ENCODE measurements at places on chromosomes 3 and 15.

DNA sequence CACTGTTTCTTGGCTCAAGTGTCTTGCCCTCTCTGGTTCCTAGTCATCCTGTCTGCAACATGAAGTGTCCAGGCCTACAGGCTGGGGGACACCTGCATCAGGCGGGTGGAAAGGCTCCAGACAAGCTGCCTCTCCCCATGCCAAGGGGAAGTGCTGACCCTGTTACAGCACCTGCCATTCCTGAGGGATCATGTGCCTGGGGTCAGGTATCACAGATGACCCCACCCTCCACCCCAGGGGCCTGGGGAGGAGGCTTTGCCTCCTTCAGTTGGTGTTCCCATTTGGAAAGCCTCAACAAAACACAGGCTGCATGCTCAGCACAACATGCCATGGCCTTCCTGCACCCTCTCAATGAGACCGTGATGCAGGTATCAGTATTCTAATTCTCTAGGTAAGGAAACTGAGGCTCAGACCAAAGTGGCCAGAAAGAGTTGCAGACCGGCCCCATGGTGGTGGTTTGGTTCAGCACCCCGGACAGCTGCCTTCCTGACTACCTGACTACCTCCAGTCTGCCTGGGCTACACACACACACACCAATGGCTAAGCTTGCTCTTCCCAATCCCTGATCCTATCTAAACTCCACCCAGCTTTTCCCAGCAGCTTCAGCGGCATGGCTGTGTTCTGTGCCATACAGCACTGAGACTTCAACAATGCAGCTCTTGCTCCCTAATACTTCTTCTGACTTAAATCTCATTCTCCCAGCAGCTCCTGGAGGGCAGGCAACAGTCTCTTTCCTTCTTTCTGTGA is 69.7 kb upstream of the LINGO1 start:
- DNase-seq: no peak

GRCh38 chr15:91555312-91555711 is 298.2 kb upstream of the SLCO3A1 start:
- no peak for DNase-seq

GRCh38 chr3:99286266-99286845 is 352.0 kb upstream of the COL8A1 start:
- no peak for DNase-seq

- no peak for DNase-seq
Measured at GRCh38 chr3:171498921-171499320, 38.7 kb upstream of the TNIK start.

DNA sequence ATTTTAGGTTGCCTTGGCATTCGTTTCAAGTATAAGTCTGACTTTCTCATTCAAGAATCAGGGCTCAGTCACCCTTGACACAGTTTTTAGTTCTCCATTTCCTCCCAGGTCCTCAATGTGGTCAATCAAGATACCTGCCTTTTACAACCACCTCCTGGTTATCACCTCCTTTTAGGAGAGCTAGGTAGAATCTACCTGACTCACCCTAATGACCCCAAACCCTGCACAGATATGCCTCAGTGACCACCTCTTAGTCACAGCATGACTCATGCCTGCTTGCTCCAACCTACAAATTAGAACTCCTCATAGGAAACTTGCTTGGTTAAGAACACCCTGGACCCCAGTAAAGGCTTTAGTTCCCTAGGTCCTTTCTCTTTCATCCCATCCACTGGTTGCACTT is 22.5 kb downstream of the DMXL2 start:
- no peak for DNase-seq

DNA sequence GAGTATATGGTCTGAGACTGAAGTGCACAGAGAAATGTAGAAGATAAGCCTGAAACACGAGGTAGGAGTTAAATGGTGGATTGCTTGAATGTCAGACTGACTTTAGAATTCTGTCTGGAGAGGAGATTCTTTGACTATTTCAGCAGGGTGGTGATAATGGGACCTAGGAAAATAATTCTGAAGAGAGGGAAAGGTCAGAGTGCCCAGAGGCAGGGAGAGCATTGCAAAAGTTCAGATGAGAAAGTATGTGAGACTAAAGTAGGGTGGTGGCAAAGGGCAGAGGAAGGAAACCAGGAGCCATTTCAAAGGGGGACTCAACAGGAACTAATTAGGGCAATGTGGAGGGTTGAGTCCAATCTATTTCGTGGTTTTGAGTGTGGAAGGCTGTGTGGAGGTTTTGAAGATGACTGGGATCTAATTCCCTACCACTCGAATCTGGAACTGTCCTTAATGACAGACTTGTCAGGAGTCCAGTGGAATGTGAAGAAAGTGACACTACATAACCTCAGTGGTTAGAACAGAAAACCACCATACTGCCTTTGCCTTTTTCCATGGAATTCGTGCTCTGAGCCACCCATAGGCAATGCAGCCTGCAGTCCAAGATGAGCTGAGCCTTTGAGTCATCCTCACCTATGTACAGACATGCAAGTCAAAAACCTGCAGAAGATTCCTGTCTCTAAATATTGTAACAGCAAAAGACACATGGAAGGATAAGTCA is 16.1 kb downstream of the CPOX start:
- DNase-seq: no peak

- peak; percentile 73 for DNase-seq
Measured at GRCh38 chr15:90902840-90903732, at the start of gene MAN2A2. MAN2A2 (plus strand) TSS chr15:90903302; CDS start chr15:90904208, 906 bp downstream.

GRCh38 chr15:72193836-72194396 is 3.7 kb downstream of the GRAMD2A start:
- DNase-seq: no peak

DNA sequence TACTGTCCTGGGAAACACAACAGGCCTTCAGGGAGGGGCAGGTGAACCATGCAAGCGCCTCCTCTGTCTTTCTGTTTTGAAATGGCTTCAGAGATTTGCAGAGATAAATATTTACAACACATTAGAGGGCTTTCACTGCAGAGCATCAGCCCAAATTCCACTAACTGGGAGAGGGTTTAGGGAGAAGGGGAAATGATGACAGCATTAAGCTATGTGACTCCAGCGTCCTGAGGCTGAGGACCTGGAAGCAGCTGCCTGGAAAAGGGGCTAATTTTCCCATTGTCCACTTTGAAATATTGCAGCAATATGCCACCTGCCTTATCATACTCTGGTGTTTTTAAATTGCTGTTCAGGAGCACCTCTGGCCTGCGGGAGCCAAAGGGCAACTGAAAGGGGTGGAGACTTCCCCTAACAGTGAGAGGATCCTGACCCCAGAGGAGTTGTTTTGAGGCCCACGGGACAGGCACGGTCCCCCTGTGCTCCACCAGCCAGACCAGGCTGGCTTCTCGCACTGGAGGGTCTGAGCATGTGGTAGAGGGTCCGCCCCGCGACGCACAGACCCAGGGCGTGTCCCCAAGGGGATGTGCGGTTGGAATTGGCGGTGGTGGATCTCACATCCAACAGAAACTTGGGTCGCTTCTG is 110.6 kb downstream of the XXYLT1 start:
- no peak for DNase-seq

GRCh38 chr3:134232151-134232550 is 18.5 kb downstream of the RYK start:
- DNase-seq: no peak

DNA sequence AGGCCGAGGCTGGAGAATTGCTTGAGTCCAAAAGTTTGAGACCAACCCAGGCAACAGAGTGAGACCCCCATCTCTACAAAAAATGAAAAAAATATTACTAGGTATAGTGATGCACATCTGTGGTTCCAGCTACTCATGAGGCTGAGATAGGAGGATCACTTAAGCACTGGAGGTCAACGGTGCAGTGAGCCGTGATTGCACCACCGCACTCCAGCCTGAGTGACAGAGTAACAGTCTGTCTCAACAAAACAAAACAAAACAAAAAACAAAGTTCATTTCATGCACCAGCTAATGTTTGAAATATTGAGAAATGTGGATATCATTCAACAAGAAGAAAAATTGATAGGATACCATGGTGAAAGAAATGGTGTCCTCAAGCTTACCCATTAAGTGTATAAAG is 450.5 kb upstream of the TPRG1 start:
- DNase-seq: no peak

DNA sequence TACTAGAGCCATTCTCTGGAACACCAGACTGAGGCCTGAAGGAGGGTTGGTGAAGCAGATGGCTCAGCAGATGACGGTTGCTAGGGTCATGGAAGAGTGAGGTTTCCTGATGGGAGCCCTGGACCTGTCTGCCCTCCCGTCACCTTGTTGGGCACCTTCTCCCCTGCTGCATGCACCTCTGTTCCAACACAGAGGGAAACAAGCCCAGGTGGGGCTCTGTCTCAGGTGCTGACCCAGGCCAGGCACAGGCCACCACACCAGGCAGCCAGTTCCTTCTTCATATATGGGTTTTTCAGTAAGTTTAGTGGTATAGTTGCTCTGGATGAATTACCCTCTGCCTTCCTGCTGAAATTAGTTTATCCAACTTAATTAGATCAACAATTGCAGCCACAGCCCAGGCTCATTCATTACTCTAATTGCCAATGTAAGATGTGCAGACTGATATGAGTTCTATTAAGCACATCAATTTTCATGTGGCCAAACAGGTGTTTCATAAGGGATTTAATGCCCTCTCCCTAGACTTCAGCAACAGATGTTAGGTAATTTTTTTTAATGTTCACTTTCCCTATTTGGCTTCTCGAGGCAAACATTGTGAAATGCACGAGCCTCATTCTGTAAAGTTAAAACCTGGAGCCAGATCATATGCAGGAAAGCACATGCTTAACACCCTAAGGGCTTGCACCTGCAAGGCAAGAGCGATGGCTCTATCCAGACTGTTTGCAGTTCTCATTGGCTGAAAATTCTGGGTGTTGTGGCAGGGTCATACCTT is 174.8 kb downstream of the CHDH start:
- no peak for DNase-seq

- DNase-seq: no peak
Measured at GRCh38 chr3:56962922-56963321, 97.5 kb upstream of the SPATA12 start.

DNA sequence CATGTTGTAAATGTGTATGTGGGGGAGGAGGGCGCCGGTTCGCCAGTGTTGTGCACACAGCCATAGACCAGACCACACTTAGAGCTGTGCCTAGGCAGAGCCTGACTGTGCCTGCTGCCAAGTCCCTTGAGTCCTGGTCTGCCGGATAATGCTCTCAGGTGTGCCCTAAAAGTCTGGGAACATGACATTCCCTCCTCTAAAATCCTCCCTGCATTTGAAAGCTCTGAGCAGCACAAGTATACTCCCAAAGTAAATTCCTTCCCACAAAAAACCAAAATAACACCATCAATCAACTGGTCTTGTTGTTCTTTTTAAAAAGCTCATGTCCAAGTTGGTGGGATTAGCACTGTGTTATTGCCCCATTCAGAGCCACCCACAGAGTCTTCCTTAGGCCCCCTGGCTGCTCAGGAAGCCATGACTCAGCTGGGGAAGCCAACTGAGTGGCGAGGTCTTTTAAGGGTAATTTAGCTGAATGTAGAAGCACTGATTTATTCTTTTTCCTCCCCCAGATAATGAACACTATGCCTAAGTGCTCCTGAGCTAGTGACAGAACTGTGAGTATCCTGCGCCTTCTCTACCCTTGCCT is 147.8 kb upstream of the MCTP2 start:
- no peak for DNase-seq

DNA sequence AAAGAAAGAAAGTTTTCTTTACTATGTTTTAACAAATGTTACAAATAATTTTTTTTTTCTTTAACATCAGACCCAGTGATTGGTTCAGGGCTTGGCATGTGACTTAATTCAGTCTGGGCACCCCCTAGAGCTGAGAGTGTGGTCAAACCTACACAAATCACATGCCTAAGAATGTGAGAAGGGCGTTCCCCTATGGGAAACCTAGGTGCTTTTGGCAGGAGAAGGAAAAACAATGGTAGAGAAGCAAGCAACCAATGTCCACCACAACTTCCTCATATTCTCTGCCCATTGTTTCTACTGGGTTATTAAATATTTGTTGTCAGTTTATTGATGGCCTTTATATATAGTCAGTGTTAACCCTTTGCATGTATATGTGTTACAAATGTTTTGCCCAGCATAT is 21.4 kb upstream of the PIAS1 start:
- DNase-seq: no peak

DNA sequence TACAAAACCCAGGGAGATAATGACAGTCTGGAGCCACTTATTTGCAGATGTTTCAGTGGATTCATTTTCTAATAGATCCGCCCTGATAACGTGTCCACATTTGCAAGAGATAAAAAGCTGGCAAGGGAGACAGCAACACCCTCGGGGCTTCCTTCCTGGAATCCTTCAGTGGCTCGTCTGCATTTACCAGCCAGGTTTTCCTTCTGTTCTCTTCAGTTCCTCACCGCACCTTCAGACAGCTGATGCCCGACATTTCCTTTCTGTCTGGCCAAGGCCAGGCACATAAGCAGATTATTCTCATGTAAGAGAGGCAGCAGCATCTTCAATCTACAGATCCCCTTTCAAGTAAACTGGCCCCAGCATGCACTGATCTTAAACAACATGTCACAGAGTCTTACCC is 56.2 kb upstream of the SPATA12 start:
- DNase-seq: no peak

DNA sequence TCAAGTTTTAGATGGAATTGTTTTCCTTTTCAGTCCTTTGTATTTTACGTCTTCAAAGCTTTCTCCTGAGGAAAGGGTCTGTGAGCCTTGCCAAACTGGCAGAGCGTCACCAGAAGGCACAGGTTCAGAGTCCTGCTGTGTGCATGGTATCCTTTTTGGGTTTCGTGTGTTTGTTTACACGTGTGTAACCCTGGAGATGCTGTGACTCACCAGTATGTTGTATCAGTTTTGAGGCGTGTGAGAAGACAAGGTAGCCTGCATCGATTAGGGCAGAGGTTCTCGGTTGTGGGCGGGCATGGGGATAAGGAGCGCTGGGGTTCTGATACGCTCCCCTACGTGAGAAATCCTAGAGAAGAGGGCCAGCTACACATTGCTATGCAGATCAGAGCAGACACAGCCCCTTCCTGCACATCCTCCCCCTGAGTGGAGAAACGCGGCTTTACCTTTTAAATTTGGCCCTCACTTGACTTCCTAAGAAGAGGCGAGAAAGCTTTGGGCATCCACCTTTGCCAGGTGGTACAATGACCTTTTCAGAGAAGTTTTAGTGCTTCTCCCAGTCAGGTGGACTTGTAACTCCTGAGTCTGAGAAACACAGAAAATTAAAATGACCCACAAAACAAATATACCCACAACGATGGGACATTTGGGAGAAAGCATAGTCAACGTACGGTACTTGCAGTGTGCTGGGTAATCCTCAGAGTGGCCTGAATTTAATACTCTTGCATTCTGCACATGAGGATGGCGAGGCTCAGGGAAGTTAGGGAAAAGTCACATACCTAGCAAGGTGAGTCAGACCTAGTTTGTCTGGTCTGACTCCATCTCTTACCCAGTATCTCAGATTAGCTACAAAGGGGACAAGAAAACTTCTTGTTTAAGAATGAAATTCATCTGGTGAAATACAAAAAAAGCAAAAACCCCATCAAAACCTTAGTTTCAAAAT is 38.1 kb downstream of the TRAK1 start:
- DNase-seq: no peak

GRCh38 chr3:15531346-15531745 is 9.8 kb upstream of the COLQ start:
- DNase-seq: no peak

DNA sequence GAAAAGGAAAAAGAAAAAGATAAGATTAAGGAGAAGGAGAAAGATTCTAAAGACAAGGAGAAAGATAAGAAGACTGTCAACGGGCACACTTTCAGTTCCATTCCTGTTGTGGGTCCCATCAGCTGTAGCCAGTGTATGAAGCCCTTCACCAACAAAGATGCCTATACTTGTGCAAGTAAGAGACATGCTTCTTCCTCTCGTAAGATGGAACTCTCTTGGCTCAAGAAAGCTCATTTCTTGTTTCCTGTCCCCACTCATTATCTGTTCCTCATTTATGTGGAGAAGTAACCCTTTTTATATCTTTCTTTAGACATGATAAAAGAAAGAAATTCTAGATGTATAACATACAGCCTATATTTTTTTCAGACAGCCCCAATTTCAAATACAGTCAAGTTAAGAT is 101.4 kb downstream of the KLHL25 start:
- DNase-seq: no peak
